ENCODE measurements at places on chromosomes 16 and 17.

GRCh38 chr17:51640108-51640622 is 379.8 kb downstream of the UTP18 start:
- DNase-seq: no peak

- DNase-seq: no peak
Observed at GRCh38 chr17:77874303-77875050, 84.0 kb upstream of the TNRC6C start.

- no peak for DNase-seq
Observed at GRCh38 chr17:82874011-82874835, 34.4 kb upstream of the ZNF750 start.

GRCh38 chr16:86887416-86887815 is 309.1 kb downstream of the FOXL1 start:
- no peak for DNase-seq

DNA sequence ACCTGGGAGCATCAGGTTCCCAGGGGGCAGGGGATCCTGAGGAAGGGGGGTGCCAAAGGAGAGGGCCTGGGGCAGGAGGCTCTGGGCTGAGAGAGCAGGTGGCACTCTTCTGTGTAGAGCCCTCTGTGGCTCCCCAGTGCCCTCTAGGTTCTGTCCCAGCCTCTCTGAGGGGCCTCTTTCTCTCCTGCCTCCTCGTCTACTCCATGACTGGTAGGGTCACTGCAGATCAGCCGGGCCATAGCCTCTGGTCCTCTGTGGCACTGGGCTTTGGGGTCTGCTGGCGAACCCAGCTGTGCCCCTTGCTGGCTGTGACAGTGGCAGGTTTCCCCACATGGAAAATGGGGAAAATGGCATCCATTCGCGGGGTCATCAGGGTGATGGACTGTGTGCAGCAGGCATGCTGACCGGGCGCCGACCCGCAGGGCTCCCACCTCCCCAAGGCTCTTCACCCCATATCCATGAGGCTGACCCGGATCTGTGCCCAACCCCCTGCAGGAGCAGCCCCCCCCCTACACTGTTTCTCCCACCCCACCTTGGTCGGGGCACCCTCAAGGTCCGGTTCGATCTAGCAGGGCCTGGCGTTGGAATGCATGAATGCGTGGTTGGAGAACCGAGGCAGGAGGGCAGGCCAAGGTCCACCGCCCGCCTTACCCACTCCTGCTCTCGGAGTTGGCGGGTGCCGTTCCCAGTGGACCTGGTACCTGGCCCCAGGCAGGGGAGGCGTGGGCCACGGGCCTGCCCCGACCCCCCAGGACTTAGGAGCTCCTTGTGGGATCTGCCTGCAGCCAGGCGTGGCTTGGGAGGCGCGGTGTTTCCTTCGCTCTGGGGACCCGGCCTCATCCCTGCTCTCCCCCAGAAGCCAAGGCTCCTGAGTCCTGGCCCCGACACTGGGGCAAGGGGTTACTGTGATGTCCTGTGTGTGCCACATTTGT is 6.5 kb downstream of the GLIS2 start:
- no peak for DNase-seq

GRCh38 chr16:86714166-86714565 is 135.8 kb downstream of the FOXL1 start:
- DNase-seq: no peak

- peak; percentile 56 for DNase-seq
Observed at GRCh38 chr17:39769974-39770587, 32.3 kb downstream of the GRB7 start.

GRCh38 chr16:72992142-72992601 is 55.8 kb downstream of the ZFHX3 start:
- no peak for DNase-seq

GRCh38 chr16:1809281-1809801 is 15.8 kb upstream of the IGFALS start:
- no peak for DNase-seq

DNA sequence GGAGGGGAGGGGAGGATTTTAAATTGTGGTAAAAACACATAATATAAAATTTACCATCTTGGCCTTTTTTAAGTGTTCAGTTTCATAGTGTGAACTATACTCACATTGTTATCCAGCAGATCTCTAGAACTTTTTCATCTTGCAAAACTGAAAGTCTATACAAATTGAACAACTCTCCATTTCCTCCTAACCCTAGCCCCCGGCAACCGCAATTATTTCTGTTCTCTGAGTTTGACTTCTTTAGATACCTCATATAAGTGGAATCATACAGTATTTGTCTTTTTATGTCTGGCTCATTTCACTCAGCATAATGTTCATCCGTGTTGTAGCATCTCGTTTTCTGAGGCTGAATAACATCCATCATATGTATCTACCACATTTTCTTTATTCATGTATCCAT is 30.0 kb upstream of the MRTFB start:
- DNase-seq: no peak

- no peak for DNase-seq
Observed at GRCh38 chr17:80910043-80910442, 81.6 kb upstream of the CHMP6 start.

- DNase-seq: no peak
Observed at GRCh38 chr17:17874478-17874877, 37.7 kb upstream of the SREBF1 start.

GRCh38 chr17:181245-182049 is at the start of gene DOC2B:
DOC2B (minus strand) TSS chr17:181650; CDS start chr17:181479, 171 bp downstream.
- DNase-seq: no peak

GRCh38 chr16:11742093-11742535 is 543 bp downstream of the TXNDC11 start:
- no peak for DNase-seq

GRCh38 chr17:66751771-66752170 is 83.1 kb upstream of the CACNG5 start:
- no peak for DNase-seq

GRCh38 chr16:85057212-85057889 is 29.8 kb downstream of the KIAA0513 start:
- DNase-seq: no peak

GRCh38 chr17:8997994-8998628 is 23.2 kb upstream of the NTN1 start:
- peak; percentile 16 for DNase-seq

GRCh38 chr17:55301521-55302406 is 37.0 kb downstream of the HLF start:
- no peak for DNase-seq

- no peak for DNase-seq
Observed at GRCh38 chr17:46822388-46822921, 4.0 kb upstream of the WNT3 start.

- DNase-seq: no peak
Observed at GRCh38 chr16:86031141-86031678, 132.2 kb downstream of the IRF8 start.

- no peak for DNase-seq
Observed at GRCh38 chr17:79870540-79870939, 31.3 kb upstream of the CBX4 start.

DNA sequence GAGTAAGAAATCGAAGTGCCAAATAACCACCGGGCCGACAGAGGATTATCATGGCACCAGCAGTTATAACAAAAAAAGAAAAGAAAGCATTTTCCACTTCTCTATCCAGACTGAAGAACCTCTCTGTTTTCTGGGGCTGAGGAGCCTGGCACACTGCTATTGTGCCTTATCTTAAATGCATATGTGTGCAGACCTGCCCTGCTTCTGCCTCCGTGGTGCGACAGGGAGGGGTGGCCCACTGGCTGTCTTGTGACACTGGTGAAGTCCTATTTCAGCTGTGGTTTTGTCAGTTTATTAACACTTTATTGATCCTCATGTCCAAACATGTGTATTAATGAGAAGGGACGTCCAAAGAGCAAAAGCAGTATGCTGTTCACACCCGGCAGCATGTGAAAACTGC is 55.4 kb downstream of the CDK5R1 start:
- DNase-seq: no peak

GRCh38 chr16:53974484-53975080 is 270.6 kb downstream of the FTO start:
- DNase-seq: no peak

- DNase-seq: no peak
Observed at GRCh38 chr16:11401161-11402050, 56.1 kb downstream of the RMI2 start.

- no peak for DNase-seq
Observed at GRCh38 chr16:72277749-72278148, 105.8 kb upstream of the PMFBP1 start.

- no peak for DNase-seq
Observed at GRCh38 chr17:82866590-82867191, 26.9 kb upstream of the ZNF750 start.

GRCh38 chr17:38587947-38588787 is 17.6 kb downstream of the SRCIN1 start:
- DNase-seq: no peak

- no peak for DNase-seq
Observed at GRCh38 chr17:28370035-28370743, at the start of gene VTN. VTN (minus strand) TSS chr17:28370307; CDS start chr17:28370203, 104 bp downstream.

DNA sequence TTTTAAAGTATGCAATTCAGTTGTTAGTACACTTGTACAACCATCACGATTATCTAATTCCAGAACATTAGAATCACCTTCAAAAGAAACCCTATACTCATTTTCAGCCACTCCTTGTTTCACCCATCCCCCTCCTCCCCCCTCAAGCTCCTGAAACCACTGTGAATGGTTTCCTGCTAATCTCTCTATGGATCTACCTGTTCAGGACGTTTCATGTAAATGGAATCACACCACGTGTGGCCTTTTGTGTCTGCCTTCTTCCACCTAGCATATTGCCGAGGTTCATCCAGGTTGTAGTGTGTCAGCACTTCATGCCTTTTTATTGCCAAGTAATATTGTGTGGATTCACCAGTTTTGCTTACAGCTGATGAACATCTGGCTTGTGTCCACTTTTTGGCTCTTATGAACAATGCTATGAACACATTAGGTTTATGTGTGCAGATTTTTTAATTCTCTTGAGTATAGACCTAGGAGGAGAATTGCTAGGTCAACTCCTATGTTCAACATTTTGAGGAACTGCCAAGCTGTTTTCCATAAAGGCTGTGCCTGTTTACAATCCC is 17.8 kb downstream of the EIF4A3 start:
- DNase-seq: no peak

- no peak for DNase-seq
Observed at GRCh38 chr17:39238311-39238972, 12.7 kb upstream of the STAC2 start.

DNA sequence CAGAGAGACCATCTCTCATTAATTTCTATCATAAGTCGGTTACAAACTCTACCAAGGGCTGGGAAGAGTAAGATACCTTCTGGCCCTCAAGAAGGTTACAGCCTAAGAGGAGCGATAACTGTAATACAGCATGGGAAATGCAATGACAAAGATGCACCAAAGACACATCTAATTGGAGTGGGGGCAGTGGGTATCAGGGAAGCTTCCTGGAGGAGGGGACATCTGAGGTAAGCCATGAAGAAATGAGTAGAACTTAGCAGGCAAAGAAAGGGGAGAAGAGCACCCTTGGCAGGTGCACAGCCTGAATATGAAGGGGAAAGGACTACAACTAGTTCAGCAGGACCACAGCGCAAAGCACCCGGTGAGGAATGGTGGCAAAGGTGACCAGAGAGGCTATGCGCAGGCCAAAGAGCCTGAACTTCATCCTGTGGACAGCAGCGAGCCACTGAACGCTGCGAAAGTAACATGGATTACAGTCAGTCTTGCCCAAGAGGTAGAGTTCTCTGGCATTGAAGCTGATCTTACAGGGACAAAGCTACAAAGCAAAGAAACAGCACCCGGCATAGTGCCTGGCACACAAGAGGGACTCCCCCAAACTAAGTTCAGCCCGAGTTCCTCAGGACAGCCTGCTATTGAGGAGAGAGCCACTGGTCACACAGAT is 2.8 kb downstream of the TBC1D10B start:
- no peak for DNase-seq

DNA sequence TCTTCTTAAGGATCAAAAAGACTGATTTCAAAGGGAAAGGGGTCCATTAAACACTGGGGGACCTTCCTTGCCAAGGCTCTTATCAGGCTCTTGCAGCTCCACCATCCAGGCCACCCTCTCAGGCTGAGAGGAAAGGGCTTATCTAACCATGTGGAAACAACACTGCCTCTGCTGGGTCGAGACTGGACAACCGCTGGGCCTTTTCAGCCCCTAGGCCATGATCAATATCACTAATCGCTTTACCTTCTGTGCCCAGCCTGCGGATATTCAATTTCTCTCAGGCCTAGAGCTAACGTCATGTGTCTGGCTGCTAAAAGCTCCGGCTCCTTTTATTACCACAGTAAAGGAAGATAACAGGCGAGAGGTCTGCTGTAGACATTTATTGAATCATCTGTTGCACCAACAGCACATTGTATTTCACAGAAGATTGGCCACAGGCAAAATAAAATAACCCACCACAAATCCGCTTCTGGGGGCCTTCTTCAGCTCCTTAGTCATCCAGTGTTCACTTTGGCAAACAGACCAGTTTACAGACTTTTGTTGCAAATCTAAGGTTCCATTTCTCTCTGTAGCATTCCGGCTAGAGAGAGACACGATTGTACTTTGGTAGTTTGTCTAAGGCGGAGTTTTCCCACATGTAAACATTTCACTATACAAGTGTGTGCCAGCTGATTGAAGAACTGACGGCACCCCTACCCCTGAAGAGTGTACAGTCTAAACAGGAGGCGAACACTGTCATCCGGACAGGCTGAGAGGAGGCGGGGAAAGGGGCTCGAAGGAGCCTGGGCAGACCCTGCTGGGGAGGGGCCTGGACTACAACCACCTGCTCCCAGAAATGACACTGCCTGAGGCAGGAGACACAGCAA is 13.9 kb downstream of the CYB561 start:
- no peak for DNase-seq
